ENCODE measurements at places on chromosomes 6 and 20. TPM values are rescaled to one million over a fixed set of nuclear protein-coding genes. Genes with fewer than 3 reads are reported as not detected.

The KIFC1 gene
- total RNA-seq = 2.8 TPM

The TCP11 gene
- total RNA-seq = not detected

DNA sequence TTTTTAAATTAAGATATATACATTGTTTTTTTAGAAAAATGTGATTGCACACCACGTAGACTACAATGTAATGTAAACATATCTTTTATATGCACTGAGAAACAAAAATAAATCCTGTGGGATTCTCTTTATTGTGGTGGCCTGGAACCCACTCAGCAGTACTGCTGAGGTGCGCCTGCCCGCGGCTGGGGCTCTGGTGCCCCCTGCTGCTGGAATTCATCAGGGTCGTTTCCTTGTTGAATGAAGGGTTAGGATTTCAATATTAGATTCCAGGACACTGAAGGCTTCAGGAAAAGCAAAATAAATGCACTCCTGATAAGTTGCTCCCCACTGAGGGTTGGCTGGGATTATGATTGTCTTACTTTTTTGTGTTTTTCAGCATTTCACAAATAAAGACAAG is 175.8 kb upstream of the GGTLC1 start:
- peak; percentile 11 for DNase-seq

GRCh38 chr6:44133981-44134711 is 6.8 kb downstream of the TMEM63B start:
- no peak for DNase-seq

- DNase-seq = no peak
Observed at GRCh38 chr20:8796088-8796660, 272.7 kb upstream of the PLCB4 start.

GRCh38 chr6:117518870-117519269 is 36.4 kb downstream of the DCBLD1 start:
- no peak for DNase-seq

The GPSM3 gene
- 1.7 TPM for total RNA-seq

GRCh38 chr6:113979937-113980336 is 9.0 kb upstream of the HDAC2 start:
- DNase-seq = no peak

GRCh38 chr6:89412071-89413005 is at the start of gene RRAGD:
RRAGD (minus strand) TSS chr6:89412273; CDS start chr6:89411993, 280 bp downstream.
- peak; percentile 14 for DNase-seq

- DNase-seq = no peak
Observed at GRCh38 chr20:16654858-16655535, 74.8 kb upstream of the SNRPB2 start.

DNA sequence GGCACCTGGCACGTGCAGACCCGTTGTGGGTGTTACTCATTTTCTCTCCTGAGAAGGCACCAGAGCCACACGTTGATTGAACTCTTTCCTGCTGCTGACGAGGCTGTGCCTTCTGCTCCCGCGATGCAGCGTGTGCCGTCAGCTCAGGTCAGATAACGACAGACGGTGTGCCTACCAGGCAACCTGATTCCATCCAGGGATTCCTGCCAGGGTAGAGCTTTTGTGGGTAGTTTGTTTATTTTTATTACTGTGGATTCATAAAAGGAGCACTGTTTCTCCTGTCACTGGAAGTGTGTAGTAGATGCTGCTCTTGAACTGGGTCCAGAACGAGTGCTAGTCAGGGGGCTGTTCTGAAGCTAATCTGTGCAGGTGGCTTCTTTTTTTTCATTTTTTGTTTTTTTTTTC is 20.7 kb downstream of the PRPF6 start:
- peak; percentile 12 for DNase-seq

The APCDD1L gene
- total RNA-seq = 1.4 TPM

- DNase-seq = no peak
Observed at GRCh38 chr6:144873623-144874378, 588.7 kb downstream of the UTRN start.

The PRELID3B gene
- total RNA-seq = 153 TPM

The OPRM1 gene
- not detected for total RNA-seq

DNA sequence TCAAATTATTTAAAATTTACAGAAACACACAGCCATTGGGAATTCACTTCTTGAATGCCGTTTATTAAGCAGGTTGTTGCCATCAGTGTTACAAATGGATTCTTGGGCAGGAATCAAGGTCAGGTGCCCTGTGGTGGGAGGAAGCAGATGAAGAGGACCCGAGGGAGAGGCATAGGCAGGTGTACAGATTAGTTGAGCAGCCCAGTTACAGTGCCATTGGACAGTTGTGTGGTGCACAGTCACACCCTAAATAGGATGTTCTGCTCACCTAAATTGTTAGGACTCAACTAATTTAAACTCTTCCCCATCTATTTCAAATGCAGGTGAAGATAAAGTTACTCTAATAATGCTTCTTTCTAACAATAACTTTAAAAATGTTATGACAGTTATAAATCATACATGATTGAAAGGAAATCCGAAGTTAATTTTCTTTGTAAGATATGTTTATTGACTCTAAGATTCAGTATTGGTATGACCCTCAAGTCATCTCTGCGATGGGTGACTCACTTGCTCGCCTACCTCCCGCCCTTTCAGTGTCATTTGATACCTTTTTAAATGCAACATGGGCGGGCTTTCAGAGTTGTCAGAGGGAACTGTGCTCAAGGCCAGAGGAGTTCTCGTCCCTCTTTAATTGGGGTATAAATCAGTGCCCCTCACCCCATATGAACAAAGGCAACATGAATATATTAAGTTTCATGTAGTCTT is 35.1 kb downstream of the DSE start:
- DNase-seq = no peak

The CALHM5 gene
- not detected for total RNA-seq

The HDGFL1 gene
- not detected for total RNA-seq

DNA sequence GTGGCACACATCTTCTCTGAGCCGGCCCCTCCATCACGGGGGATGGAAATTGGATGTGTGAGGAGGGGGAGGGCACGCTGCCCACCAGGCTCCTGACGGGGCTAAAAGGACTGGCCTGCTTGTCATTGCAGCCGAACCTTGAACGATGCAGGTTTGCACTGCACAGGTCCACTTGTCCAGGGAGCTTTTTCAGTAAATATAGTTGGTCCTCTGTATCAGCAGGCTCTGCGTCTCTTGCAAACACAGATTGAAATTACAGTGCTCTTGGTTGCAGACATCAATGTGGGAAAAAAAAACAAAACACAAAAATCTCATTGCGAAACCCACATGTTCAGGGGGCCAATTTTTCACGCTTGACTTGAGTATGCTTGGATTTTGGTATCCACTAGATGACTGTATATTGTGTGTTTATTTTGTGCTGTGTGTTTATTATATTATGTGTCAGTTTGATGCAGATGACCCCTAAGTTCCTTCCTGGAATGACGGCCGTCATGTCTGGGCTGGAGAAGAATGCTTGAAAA is 29.2 kb downstream of the ERMARD start:
- DNase-seq = no peak

The EFCAB8 gene
- total RNA-seq = 0.50 TPM

GRCh38 chr20:64212755-64213154 is 42.8 kb upstream of the PCMTD2 start:
- DNase-seq = no peak

GRCh38 chr6:105278813-105279212 is 99.0 kb upstream of the POPDC3 start:
- no peak for DNase-seq
